RWPE2 (cell line): ENCODE measurements at places on chromosomes 12 and 14.

- no peak for DNase-seq
These were observed 214.1 kb upstream of the FLRT2 start for GRCh38 chr14:85315733-85316290.

GRCh38 chr12:119682639-119683252, 14.8 kb downstream of the PRKAB1 start:
- no peak for DNase-seq

GRCh38 chr12:1457901-1458300, 136.5 kb downstream of the FBXL14 start:
- DNase-seq: no peak

GRCh38 chr14:102602421-102603292, 10.2 kb downstream of the RCOR1 start:
- no peak for DNase-seq

GRCh38 chr12:64691227-64691794, 67.9 kb downstream of the GNS start:
- no peak for DNase-seq

- no peak for DNase-seq
These were observed 244.6 kb upstream of the MDGA2 start for GRCh38 chr14:47919997-47920396.

DNA sequence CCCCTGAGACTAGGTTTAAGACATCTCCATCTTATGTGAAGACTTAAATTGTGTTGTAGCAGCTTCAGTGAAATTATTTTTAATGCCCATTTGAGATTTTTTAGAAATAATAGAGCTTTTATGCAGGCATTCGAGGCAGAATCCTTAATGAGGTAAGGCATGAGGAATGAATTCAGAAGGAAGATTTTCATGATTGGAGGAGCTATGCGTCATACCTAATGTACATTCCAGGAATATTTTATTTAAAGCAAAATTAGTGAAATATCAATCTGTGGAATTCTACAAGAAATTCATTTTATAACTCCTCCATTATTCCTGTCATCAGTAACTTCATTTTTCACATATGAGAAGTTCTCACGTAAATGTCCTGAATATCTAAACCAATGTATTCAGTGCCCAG, 36.0 kb upstream of the GARIN6 start:
- no peak for DNase-seq

DNA sequence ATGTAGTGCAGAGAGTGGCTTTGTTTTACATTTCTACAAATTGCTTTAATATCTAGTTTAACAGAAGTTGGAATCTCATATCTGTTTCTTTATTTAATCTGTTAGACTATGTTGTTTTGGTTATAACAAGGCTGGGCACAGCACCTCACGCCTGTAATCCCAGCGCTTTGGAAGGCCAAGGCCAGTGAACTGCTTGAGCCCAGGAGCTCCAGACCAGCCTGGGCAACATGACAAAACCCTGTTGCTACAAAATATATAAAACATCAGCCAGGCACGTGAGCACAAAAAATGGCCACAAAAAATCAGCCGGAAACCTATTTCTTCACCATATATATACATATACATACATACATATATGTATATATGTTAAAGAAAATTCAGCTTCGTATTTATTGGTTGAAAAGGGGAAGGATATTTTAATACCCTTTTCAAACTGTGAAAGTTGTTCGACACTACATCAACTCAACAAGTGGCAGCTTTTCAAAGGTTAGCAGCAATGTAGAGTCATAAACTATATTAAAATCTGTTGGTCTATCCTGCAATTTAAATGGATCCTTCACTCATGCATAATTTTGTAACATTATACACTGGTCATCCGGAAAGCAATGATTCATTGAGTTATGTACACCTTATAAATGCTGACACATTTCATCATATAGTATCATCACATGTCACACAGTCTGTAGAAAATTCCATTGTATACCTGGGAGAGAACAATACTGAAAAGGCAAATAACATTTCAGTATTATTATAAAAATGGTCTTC, 7.1 kb downstream of the NR2C1 start:
- DNase-seq: no peak

DNA sequence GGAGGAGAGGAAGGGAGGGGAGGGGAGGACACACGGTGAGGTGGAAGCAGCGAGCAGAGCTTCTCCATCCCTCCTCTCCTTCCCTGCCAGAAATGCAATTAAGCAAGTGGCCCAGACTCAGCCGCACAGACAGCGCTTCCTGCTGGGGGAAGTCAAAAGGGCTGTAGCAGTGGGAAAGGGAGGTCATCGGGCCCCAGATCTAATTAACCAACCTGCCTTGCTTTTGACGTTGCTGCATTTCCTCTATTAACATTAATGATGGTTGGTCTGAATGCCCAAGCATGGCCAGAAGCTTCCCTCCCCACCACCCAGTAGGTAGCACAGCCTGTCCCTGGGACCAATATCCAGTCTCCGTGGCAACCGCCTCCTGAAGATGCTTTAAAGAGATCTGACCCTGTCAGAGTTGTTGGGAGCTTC, 4.6 kb upstream of the NGB start:
- no peak for DNase-seq

- no peak for DNase-seq
These were observed 9.8 kb upstream of the CLECL1 start for GRCh38 chr12:9742661-9743060.

DNA sequence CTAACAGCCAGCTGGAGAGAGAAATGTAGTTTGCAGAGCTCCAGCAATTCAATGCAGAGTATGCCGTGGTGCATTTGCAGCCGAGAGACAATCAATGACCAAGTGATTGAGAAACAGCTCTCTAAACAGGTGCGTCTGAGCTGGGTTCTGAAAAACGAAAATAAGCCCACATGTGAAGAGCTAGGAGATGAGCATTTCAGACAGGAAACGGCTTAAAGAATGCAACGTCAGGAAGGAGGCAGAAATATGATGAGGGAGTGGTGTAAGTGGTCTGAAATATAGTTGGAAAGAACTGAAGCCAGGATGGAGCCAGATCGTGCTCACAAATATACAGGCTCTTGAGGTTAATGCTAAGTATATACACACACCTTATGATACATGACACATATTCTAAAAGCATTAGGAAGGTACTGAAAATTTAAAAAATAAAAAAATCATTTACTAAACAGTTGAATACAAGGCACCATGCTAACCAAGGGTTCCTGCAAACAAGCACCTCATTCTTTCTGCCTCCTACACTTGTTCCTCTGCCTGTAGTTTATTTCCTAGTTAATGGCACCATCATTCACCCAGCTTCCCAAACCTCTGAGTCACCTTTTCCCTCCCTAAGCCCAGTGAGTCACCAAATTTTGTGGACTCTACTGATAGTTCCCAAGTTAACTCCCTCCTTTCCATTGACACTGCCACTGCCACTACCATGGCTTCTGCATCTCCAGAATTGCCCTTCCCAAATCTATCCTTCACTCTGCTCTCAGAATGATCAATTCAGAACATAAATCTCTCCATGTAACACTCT, 2.3 kb upstream of the GARIN2 start:
- DNase-seq: no peak

GRCh38 chr14:34181338-34181737, 230.5 kb upstream of the EGLN3 start:
- DNase-seq: no peak

GRCh38 chr12:62658910-62659309, 192.3 kb downstream of the MON2 start:
- no peak for DNase-seq

- no peak for DNase-seq
These were observed 369.0 kb upstream of the FAR2 start for GRCh38 chr12:28780096-28780495.

GRCh38 chr12:42758806-42759205, 169.3 kb upstream of the PRICKLE1 start:
- DNase-seq: no peak

DNA sequence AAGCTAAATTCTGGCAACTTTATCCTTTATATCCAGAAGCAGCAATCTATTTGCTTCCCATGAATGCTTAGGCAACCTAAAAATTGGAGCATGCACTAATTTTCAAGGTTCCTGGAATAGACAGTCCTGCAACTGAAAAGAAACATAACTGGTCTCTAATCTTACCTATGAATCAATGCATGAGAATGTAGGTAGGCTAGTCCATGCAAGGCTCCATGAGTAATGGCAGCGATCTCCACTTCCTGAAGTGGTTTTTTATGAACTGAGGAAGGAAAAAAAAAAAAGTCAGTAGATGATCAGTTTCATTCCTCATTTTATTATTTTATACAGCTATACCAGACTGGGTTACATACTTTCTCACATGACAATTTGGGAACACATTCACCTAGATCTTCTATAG, 102.0 kb downstream of the PEBP1 start:
- no peak for DNase-seq

DNA sequence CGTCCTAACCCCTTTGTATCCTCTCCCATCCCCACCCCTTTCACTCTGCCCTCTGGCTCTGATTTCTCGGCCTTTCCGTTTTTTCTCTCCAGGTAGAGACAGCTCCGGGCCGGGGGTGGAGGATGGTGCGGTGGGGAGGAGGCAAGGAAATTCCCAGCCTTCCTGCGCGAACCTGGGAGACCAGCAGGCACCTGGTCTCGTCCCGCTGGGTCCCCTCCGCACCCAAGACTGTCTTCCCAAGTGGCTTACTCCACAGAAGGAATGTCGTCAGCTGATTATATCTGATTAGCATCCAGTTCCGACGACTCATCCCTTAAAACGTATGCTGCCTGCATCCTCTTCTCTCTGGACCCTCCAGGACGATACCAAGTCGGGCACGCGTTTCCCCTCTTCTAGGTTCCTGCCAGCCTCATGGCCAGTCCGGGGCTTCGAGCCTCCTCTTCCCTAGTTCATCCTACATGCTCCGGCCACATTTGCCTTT, 42.2 kb upstream of the CAPRIN2 start:
- no peak for DNase-seq

DNA sequence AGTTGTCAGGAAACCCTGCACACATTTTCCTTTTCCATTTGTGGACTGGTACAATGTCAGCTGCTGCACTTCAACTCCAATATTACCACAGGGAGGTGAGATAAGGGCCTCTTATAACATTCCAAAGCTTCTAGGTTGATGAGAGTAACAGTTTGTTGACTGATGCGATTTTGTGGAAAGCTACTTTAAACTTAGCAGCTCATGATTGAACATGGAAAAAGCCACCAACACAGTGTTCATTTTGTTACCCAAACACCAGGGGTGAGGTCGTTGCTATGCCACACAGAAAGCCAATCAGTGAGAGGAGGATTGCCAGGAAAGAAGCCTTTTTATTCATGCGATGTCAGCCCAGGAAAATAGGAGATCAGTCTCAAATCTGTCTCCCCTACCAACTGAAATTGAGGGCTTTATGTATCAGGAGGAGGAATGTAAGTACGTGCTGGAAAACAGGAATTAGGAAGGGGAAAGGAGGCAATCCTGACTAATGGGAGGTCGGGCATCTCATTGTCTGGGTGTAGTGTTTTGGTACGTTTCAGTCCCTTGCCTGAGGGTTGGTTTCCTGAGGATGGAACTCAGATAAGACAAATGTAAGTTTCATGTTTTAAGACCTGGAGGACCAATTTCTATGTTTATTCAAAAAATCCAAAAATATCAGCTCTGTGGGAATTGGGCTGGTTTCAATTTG, 92.7 kb upstream of the PLEKHA5 start:
- DNase-seq: no peak

GRCh38 chr14:102525929-102526497, 16.4 kb upstream of the ANKRD9 start:
- no peak for DNase-seq

DNA sequence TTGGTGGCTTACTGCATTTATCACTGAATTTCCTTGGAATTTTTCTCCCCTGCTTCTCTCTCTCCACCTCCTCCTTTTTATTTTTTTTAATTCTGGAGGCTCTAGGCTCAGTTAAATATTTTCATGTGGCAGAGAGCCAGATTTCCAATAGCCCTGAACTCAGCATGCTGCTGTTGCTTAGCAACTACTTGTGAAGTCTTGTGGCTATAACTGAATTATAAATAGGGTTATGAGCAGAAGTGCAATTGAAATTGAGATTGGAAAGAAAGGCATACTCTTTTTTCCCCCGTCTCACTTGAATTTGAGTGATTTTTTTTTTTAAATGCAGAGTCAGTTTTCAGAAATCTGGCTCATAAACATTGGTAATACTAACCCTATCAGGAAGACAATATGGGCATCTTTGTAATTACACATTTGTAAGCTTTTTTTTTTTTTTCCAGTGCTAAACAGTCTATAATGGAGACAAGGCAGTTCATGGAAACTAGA, 38.3 kb downstream of the ATF7IP start:
- no peak for DNase-seq

GRCh38 chr14:78446807-78447206, 276.6 kb downstream of the NRXN3 start:
- no peak for DNase-seq

DNA sequence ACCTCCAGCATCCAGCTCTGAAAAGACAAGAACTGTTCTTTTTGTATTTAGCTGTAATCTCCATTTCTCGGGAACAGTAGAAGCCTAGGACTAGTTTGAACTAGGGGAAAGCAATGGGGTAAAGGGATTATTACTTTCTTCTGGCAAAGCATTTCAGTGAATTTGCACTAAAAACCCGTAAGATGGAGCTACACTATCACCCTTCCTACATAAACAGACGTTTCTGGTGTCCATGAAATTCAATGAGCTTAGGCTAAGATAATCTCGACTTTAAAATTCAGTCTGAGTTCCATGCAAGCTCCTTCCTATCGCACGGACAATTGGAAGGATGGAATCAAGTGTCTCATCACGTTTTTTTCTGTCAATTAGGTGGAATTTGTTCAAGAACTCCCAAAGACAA, 24.0 kb downstream of the ACSM4 start:
- DNase-seq: no peak

DNA sequence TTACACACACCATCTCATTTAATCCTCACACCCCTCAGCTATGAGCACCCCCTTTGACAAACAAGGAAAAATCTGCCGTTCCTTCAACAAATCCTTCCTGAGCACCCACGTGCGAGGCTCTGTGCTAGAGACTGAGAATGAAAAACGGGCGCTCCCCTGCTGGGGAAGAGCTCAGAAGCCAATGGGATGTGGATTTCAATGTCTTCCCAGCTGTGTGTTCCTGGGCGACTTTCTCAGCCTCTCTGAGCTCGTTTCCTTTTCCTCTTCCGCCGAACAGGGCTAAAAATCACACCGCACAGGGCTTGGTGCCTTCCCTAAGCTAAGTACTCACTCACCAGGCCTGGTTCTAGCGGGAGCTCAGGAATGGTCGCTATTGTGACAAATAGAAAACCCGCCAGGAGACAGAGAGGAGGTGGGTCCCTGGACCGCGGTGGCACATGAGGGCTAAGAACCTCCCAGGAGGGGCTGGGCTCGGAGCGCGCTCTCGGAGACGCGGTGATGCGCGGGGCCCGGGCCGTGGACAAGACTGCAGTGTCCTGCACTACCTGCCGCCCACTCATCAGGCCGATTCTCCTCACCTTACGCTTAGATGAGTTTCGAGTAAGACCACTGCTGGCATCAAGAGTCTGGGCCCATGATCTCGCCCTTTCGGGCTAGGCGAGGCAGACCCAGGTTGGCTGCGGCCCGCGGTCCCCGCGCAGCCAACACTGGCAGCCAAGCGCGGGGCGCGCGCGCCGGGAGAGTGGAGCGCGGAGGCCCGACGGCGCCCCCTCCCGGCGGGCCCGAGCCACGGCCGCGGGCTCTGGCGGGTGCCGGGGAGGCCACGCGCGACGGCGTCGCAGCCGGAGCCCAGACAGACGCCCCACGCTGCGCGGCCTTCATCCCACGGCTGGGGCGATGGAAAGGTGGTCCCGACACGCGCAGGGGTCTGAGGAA, 17.0 kb downstream of the ZDHHC22 start:
- DNase-seq: no peak

GRCh38 chr14:106207316-106207715, 680.9 kb downstream of the TMEM121 start:
- DNase-seq: no peak
